Bronchial smooth muscle cell (primary cell): ENCODE measurements at places on chromosomes 1 and 21. TPM values are rescaled to one million over a fixed set of nuclear protein-coding genes. Genes with fewer than 3 reads are reported as not detected.

The CELA2B gene
- not detected in 2 replicates for total RNA-seq

The DEPDC1 gene
- total RNA-seq: 0.34 and 2.5 TPM in 2 replicates

The SLAMF8 gene
- not detected in 2 replicates for total RNA-seq

The MARK1 gene
- total RNA-seq: under 0.01 TPM in 2 replicates

The CLDN14 gene
- total RNA-seq: not detected in 2 replicates

The CFHR2 gene
- not detected in 2 replicates for total RNA-seq

The RBBP5 gene
- total RNA-seq: 11.9 and 13.7 TPM in 2 replicates

The TMEM269 gene
- under 0.01 TPM in 1 of 2 replicates, not detected in the other for total RNA-seq

The ASB17 gene
- total RNA-seq: not detected in 2 replicates

The CD53 gene
- not detected in 2 replicates for total RNA-seq

The RRP15 gene
- 2.2 and 4.1 TPM in 2 replicates for total RNA-seq

The ANKRD35 gene
- total RNA-seq: 2.9 and 5.2 TPM in 2 replicates

The MPZ gene
- 0.77 and 1.4 TPM in 2 replicates for total RNA-seq

The FNBP1L gene
- total RNA-seq: 7.6 and 14.8 TPM in 2 replicates

The ITLN2 gene
- not detected in 2 replicates for total RNA-seq

The ZNF496 gene
- total RNA-seq: 9.1 and 12.0 TPM in 2 replicates

The KLHDC9 gene
- 2.0 and 2.3 TPM in 2 replicates for total RNA-seq

The SLC44A5 gene
- total RNA-seq: 0.09 and 0.16 TPM in 2 replicates

The LRRC7 gene
- total RNA-seq: under 0.01 TPM in 1 of 2 replicates, not detected in the other

The TTC22 gene
- not detected in 2 replicates for total RNA-seq

The GLIS1 gene
- 0.47 and 0.77 TPM in 2 replicates for total RNA-seq

The C8B gene
- not detected in 2 replicates for total RNA-seq

The WARS2 gene
- 14.7 and 19.4 TPM in 2 replicates for total RNA-seq

The LCE2C gene
- not detected in 2 replicates for total RNA-seq

The MPZL1 gene
- total RNA-seq: 96.1 and 101 TPM in 2 replicates
